ENCODE measurements at places on chromosomes 11 and 22.
A peak's percentile ranks its signal among the peaks of the same experiment; 100 is the strongest.

GRCh38 chr22:30182350-30182745, 64.2 kb downstream of the LIF start:
- no peak overlapping the region for H3K27ac ChIP-seq
- H3K27me3 ChIP-seq = no peaks in the 10 kb centered on the region
- H3K36me3 ChIP-seq = no peaks in the 10 kb centered on the region
- H3K4me3 ChIP-seq = no peak overlapping the region
- no peaks in the 10 kb centered on the region for H3K4me1 ChIP-seq

- no peak overlapping the region for H3K27ac ChIP-seq
- H3K36me3 ChIP-seq = no peaks in the 10 kb centered on the region
- H3K27me3 ChIP-seq = no peaks in the 10 kb centered on the region
- H3K4me1 ChIP-seq = peaks cover 25% of the 10 kb centered on the region
- no peak overlapping the region for H3K4me3 ChIP-seq
Observed at GRCh38 chr22:37256075-37256726, 12.1 kb upstream of the RAC2 start.

DNA sequence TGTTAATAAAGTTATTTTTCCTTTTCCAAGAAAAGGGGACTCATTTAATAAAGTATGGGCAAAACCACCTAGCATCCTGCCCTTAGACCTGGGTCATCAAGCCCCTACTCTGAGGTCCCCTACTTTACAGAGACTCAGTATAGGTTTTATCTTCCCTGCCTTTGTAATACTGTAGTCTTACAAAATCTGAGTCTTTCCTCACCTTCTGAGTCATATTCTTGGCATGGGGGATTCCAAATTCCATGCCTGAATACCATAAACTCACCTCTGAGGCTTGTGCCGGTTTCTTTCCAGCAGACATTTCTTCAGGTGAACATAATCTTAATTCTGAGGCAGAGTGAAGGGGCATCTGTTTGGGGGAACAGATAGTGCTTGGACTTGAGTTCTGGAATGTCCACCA, 282.5 kb downstream of the KCNA4 start:
- H3K27ac ChIP-seq = no peak overlapping the region
- DNase-seq = no peak
- no peaks in the 10 kb centered on the region for H3K4me1 ChIP-seq
- no peak overlapping the region for H3K4me3 ChIP-seq
- no peaks in the 10 kb centered on the region for H3K36me3 ChIP-seq
- H3K27me3 ChIP-seq = no peaks in the 10 kb centered on the region

DNA sequence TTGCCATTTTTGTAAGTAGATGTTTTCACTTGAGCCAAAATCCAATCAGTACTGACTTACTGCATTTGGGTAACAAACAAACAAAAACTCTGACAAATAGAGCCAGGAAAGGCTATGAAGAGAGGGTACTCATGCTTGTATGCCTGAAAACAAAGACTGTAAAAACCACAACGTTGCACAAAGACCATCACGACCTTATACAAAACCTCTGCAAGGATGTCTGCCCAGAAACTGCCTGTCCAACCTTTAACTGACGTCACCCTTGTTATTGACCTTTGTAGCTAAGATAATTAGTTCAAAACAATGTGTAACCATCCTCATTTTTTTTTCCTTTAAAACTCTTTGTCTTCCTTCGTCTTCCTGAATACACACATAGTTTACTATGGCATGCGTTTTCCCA, 804 bp upstream of the CREBZF start:
- DNase-seq = peak; percentile 38
- peak overlapping the region; percentile 95 for H3K4me3 ChIP-seq
- H3K27me3 ChIP-seq = no peaks in the 10 kb centered on the region
- peaks cover 4% of the 10 kb centered on the region for H3K36me3 ChIP-seq
- no peak overlapping the region for H3K27ac ChIP-seq
- H3K4me1 ChIP-seq = peaks cover 12% of the 10 kb centered on the region

- H3K4me3 ChIP-seq = no peak overlapping the region
- no peak for DNase-seq
- H3K36me3 ChIP-seq = no peaks in the 10 kb centered on the region
- H3K27me3 ChIP-seq = no peaks in the 10 kb centered on the region
Observed at GRCh38 chr22:22388090-22388489, 120.5 kb downstream of the ZNF280B start.

GRCh38 chr11:104705490-104706190, 192.6 kb downstream of the CASP12 start:
- H3K4me3 ChIP-seq = no peak overlapping the region
- H3K27ac ChIP-seq = no peak overlapping the region
- H3K4me1 ChIP-seq = peaks cover 5% of the 10 kb centered on the region
- DNase-seq = peak; percentile 38

GRCh38 chr22:32999039-32999815, 59.0 kb downstream of the SYN3 start:
- no peak overlapping the region for H3K27ac ChIP-seq
- no peak overlapping the region for H3K4me3 ChIP-seq
- no peaks in the 10 kb centered on the region for H3K36me3 ChIP-seq
- no peak for DNase-seq
- H3K4me1 ChIP-seq = peaks cover 4% of the 10 kb centered on the region

- no peak overlapping the region for H3K4me3 ChIP-seq
- H3K36me3 ChIP-seq = no peaks in the 10 kb centered on the region
- no peak for DNase-seq
- peaks cover 5% of the 10 kb centered on the region for H3K27me3 ChIP-seq
Observed at GRCh38 chr11:17538731-17539130, 5.5 kb downstream of the USH1C start.

- no peaks in the 10 kb centered on the region for H3K27me3 ChIP-seq
- H3K27ac ChIP-seq = no peak overlapping the region
- peaks cover 30% of the 10 kb centered on the region for H3K4me1 ChIP-seq
- no peak overlapping the region for H3K4me3 ChIP-seq
- DNase-seq = no peak
- no peaks in the 10 kb centered on the region for H3K36me3 ChIP-seq
Observed at GRCh38 chr11:14315130-14315529, 43.9 kb downstream of the RRAS2 start.

- DNase-seq = no peak
- H3K4me3 ChIP-seq = no peak overlapping the region
- no peaks in the 10 kb centered on the region for H3K36me3 ChIP-seq
- H3K27me3 ChIP-seq = no peaks in the 10 kb centered on the region
Observed at GRCh38 chr11:61999141-61999975, 31.9 kb upstream of the FTH1 start.

DNA sequence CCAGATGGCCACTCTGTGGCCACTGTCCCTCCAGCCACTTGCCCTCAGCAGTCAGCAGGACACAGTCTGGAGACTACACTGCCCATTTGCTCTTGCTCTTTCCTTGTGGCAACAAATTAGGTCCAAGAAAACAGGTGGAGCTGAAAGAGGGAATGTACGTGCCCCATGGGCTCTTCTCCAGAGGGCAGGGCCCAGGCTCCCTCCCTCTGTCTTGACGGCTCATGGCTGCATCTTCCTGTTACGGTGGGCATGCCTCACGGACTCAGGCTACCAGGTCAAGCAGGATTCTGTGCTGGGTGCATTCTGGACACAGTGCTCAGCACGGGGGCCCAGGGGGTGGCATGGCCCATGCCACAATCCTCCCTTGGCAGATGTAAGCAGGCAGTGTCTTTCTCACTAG, 71.3 kb downstream of the MED15 start:
- H3K36me3 ChIP-seq = peaks cover 59% of the 10 kb centered on the region
- no peaks in the 10 kb centered on the region for H3K4me1 ChIP-seq
- no peak overlapping the region for H3K27ac ChIP-seq
- no peak overlapping the region for H3K4me3 ChIP-seq
- H3K27me3 ChIP-seq = no peaks in the 10 kb centered on the region
- DNase-seq = no peak

GRCh38 chr11:118002010-118002540, 15.9 kb downstream of the IL10RA start:
- H3K4me1 ChIP-seq = no peaks in the 10 kb centered on the region
- H3K27me3 ChIP-seq = no peaks in the 10 kb centered on the region
- DNase-seq = no peak
- no peaks in the 10 kb centered on the region for H3K36me3 ChIP-seq

- H3K36me3 ChIP-seq = no peaks in the 10 kb centered on the region
- H3K27ac ChIP-seq = no peak overlapping the region
- no peak overlapping the region for H3K4me3 ChIP-seq
- no peak for DNase-seq
- H3K27me3 ChIP-seq = no peaks in the 10 kb centered on the region
Observed at GRCh38 chr22:50268655-50269113, 1.5 kb downstream of the MAPK11 start.

DNA sequence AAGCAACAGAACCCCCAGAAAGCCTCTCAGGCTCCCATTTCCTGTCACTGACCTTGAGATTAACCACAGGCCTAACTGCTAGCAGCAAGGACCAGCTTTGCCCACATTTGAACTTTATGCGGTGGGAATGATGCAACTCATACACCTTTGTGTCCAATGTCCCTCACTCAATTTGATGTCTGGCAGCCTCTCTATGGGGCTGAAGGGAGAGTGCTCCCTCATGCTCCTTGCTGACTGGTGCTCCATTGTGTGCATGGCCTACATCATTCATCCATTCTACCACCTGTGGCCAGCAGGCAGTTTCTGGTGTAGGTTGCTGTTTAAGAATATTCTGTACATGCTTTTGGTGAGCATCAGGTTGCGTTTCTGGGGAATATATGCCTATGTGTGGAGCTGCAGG, 31.9 kb downstream of the KCNQ1OT1 start:
- no peak for DNase-seq
- H3K4me3 ChIP-seq = no peak overlapping the region
- no peaks in the 10 kb centered on the region for H3K4me1 ChIP-seq

DNA sequence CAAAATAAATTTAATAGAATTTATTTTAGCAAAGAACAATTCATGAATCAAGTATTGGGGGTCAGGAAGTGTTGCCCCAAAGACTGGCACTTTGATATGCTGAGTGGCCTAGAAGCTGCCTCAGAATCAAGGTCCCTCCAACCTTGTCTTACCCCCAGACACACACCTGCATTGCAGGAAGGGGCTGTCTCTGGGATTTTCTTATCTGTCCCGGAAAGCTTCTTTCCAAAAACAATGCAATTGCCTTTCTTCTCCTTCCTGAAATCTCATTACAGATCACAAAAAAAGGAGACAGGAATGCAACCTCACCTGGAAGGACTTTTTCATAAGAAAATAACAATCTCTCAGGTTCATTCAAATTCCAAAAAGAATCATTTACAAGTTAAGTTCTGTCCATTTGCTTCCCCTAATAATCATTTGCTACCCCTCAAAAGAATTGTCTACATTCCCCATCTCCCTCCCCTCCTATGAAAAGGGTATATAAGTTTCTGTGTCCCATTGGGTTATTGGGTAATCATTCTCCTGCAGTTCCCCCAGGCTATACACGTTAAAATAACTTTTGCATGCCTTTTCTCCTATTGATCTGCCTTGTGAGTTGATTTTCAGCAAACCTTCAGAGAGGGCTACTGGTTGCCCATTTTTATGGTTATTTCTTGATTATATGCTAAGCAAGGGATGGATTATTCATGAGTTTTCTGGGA, 21.3 kb downstream of the OR10A6 start:
- no peak overlapping the region for H3K27ac ChIP-seq
- no peak overlapping the region for H3K4me3 ChIP-seq
- H3K4me1 ChIP-seq = peaks cover 4% of the 10 kb centered on the region
- no peaks in the 10 kb centered on the region for H3K36me3 ChIP-seq

GRCh38 chr11:59754494-59754858, 700 bp upstream of the STX3 start:
- H3K27me3 ChIP-seq = no peaks in the 10 kb centered on the region
- peak overlapping the region; percentile 83 for H3K4me3 ChIP-seq
- H3K4me1 ChIP-seq = peaks cover 20% of the 10 kb centered on the region
- H3K27ac ChIP-seq = peak overlapping the region; percentile 75
- no peaks in the 10 kb centered on the region for H3K36me3 ChIP-seq

DNA sequence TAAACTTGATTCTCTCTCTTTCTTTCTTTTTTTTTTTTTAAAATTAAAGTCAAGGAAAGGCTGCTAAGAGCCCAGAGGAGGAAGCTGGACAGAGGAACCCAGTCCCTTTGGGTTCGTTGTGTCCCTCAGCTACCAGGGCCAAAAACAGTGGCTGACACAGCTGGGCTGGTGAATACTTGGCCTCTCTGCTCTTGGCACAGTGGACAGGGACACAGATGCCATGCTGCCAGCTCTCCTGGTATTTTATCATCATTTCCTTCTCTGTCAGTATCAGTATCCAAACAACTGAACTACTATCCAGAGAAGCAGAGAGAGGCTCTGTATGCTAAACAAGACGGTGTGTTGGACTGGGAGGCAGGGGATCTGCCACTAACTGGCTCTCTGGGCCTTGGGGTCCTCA, 123.7 kb upstream of the CCDC90B start:
- H3K4me1 ChIP-seq = no peaks in the 10 kb centered on the region
- no peak overlapping the region for H3K27ac ChIP-seq
- H3K4me3 ChIP-seq = no peak overlapping the region
- H3K36me3 ChIP-seq = no peaks in the 10 kb centered on the region

- no peak overlapping the region for H3K4me3 ChIP-seq
- DNase-seq = no peak
- H3K27ac ChIP-seq = no peak overlapping the region
- H3K27me3 ChIP-seq = no peaks in the 10 kb centered on the region
Observed at GRCh38 chr11:23569134-23569533, 708.9 kb upstream of the CCDC179 start.

DNA sequence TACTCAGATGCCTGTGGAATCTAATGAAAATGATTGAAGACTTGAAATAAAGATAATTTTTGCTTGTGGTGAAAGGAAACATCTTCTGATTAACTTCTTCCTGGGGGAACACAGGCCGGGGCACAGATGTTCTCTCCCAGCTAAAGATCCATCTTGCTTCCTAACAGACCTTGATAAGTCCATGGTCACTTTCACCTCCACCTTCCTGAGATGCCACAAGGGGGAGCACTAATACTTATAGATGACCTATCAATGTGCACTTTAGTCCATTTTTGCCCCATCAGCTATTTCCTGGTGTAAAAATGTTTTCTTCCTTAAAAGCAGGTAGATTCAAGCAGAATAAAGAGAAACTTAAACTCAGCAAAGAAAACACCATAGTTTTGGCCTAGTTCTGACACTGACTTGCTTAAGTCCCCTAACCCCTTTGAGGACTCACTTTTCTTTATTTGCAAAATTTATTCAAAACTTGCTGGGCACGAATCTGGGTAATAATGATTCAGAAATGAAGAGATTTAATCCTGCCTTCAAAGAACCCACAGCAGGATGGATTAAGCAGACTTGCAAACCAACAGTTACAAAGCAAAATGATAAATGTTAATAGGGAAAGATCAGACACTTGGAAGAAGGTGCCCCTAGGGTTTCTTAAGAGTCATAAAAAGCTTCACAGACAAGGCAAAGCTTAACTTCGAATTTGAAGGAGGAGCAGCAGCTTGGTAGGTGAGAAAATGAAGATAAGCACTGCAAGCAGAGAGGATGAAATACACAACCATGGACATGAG, 158.7 kb downstream of the RAB38 start:
- H3K4me3 ChIP-seq = no peak overlapping the region
- peak; percentile 63 for DNase-seq
- H3K36me3 ChIP-seq = no peaks in the 10 kb centered on the region
- no peaks in the 10 kb centered on the region for H3K27me3 ChIP-seq

GRCh38 chr22:45099961-45100360, 63.8 kb upstream of the NUP50 start:
- H3K27ac ChIP-seq = no peak overlapping the region
- H3K4me3 ChIP-seq = no peak overlapping the region
- DNase-seq = no peak
- H3K4me1 ChIP-seq = peaks cover 3% of the 10 kb centered on the region
- peaks cover 8% of the 10 kb centered on the region for H3K27me3 ChIP-seq

Measured in astrocyte (in vitro differentiated cells and primary cell).